ENCODE measurements at places on chromosomes 11 and 22. TPM values are rescaled to one million over a fixed set of nuclear protein-coding genes. Genes with fewer than 3 reads are reported as not detected.

ANO5 gene
- not detected for total RNA-seq

ATM gene
- total RNA-seq = 16.0 TPM

BRSK2 gene
- 9.3 TPM for total RNA-seq

BARX2 gene
- total RNA-seq = not detected

OSBP2 gene
- 0.53 TPM for total RNA-seq

CDC42EP1 gene
- total RNA-seq = 100 TPM

FAM227A gene
- 0.43 TPM for total RNA-seq

TMPRSS4 gene
- total RNA-seq = not detected

GRCh38 chr11:35360055-35360530 lies 59.3 kb downstream of the SLC1A2 start:
- DNase-seq = no peak

DNA sequence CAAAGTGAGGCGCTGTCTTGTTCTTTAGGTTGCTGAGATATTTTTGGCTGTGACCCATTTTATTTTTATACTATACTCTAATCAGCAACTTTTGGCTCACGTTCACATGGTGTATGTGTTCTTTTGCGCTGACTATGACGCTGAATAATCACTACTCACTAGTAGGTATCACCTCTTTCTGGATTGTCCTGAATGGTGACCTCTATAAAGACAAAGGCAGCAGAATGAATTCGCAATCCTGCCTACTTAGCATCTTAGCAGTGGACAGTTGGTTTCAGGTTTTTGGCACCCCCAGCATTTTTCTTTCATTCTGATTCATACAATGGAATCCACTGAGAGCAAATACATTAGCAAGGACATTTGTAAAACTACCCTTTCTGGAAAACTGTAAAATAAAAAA lies 351.3 kb downstream of the JRKL start:
- no peak for DNase-seq

GRCh38 chr11:82988936-82989627 lies 82.6 kb downstream of the RAB30 start:
- DNase-seq = no peak

- DNase-seq = no peak
These were observed 44.8 kb downstream of the MMP20 start for GRCh38 chr11:102580185-102580951.

- DNase-seq = no peak
These were observed 36.3 kb upstream of the JAM3 start for GRCh38 chr11:134032501-134033091.

- no peak for DNase-seq
These were observed 34.5 kb upstream of the CAT start for GRCh38 chr11:34404280-34404679.

DNA sequence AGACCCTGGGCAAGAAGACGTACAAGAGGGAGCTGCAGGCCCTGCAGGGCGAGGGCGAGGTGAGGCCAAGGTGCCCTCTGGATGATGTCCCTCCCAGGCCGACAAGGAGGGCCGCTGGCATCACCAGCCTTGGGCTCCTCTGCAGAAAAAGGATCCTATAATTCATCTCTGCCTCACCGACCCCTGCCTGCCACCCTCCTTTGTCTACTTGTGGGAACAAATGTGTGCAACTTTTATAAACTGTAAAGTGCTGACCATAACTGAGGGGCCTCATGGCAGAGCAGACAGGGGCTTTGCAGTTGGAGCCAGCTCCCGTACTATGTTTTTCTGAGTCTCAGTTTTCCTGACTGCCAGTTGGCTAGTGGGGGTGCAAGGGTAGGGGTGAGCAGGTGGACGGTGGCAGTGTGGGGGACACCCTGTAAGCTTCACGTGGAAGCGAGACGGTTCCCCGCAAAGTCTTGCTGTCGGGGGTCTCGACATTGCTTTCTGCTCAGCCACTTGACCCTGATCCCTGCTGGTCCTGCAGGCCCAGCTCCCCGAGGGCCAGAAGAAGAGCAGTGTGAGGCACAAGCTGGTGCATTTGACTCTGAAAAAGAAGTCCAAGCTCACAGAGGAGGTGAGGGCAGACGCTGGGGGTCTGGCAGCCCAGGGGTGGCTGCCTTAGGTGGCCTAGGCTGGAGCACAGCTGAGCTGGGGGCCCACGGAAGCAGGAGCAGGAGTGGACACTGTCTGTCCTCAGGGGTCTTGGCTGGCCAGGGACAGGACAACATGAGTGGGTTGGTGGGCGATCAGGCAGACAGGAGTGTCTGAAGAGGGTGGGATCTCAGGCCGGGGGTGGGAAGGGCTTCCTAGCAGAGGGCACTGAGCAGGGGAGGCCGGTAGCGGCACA lies 54.7 kb downstream of the MYO7A start:
- no peak for DNase-seq

DNA sequence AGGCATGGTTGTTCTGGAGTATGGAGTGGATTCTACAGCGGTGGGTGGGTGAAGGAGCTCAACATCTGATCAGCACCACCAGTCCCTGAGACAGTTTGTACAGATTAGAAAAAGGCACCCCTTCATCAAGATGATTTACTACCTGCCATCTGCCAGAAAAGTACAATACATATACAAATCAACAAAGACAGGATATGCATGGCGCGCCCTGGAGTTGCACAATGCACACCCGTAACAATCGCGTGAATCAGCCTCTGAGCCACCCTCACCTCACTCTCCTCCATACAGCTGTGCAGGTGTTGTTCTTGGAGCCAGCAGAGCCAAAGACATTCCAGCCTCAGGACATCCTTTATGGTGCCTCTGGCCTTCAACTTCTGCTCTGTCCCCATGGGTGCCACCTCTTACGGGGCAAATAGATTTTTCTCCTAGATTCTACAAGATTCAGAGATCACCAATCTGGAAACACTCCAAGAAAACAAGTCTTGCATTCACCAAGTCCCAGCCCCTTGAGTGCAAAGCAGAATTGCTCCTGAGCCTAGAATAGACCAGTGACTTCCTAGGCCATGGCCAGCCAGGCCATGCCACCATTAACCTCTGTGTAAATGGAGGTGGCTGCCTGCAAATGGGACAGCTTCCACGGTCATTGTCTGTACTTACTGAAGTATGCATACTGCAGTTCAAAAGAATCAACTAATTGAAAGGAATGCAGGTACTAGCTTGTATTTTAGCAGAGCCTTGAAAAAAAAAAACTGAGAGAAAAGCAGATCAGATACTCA lies 490.9 kb downstream of the SOX6 start:
- DNase-seq = no peak

GRCh38 chr11:60874421-60875365 lies 7.4 kb downstream of the ZP1 start:
- DNase-seq = no peak

DNA sequence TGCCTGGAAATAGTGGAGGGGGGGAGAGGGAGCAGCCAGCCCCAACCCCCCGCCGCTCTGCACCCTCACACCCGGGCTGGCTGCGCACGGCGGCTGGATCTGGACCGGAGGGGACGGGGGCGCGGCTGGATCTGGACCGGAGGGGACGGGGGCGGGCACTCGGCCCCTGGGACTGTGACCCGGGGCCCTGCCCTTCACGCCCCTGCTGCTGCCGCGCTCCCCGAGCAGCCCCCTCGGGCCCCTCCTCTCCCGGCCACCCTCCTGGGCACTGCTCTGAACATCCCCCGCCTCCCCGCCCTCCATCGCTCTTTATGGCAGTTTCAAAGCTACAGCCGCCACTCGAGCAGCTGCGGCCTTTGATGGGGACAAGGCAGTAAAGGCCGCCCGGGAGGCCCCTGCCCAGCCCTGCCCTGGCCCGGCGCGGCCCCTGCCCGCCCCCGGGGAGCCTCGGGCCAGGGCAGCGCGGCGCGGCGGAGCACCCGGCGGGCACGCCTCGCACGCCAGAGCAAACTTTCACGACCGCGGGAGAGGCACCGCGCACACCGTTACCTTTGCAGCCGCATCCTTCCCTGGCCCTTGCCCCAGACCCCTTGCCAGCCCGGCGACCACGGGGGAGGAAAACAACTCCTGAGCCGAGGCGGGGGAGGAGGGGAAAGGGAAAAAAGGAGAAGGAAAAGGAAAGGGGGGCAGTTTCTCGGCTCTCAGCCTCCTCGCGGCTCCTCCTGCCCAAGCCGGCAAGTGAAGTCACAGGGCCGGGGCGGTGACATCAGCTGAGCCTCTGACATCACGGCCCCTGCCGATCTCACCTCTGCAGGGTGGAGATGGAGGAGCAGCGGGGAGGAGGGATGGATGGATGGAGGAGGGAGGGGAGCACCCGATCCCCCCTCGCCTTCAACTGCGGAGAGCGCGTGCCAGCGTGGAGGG lies 13.1 kb upstream of the TCF20 start:
- no peak for DNase-seq

GRCh38 chr11:125347261-125347585 lies 148.8 kb downstream of the FEZ1 start:
- DNase-seq = no peak

- DNase-seq = no peak
These were observed 61.0 kb downstream of the BMAL1 start for GRCh38 chr11:13338427-13339069.

GRCh38 chr11:92931746-92932422 lies 37.6 kb upstream of the MTNR1B start:
- no peak for DNase-seq

DNA sequence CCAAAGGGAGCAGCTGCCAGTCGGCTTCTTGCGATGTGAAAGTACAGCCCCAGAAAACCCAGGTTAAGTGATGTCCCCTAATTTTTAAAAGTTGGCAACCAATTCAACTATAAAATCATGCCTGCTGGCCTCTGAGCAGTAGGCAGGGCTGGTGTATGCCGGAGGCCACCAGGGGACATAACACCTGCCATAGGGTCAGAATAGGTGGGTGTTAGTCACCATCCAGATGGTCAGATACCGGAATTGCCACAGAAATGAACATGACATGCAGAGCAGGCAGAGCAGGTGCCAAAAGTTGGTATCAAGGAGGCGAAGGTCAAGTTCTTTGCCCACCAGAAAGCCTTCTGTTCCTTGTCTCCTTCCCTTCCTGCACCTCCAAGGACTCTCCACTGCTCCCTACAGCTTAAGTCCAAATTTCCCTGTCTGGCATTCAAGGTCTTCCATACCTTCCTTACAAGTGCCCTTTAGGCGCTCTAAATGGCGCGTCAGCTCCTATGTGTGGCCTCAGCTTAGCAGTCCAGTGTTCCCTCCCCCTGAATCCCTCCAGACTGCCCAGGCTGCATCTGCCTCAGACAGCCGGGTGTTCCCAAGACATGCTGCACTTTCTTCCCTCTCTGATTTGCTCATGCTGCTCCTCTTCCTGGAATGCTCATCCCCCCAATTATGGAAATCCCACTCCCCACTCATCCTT lies 45.1 kb downstream of the PTPRJ start:
- DNase-seq = no peak

DNA sequence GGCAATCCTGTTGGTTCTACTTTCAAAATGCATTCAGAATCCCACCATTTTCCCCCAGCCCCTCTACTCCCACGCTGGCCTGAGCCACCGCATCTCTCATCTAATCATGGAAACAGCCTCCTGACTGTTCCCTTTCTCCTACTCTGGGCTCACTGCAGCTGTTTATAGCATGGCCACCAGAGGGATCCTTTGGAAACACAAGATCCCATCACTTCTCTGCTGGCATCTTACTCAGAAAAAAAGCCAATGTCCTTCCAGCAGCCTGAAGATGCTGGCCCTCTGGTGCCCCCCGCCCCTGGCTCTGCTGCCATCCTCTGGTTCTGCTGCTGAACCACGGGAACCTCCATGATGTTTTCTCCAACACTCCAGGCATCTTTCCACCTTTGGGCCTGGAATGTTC lies 11.1 kb downstream of the MS4A8 start:
- no peak for DNase-seq

- no peak for DNase-seq
These were observed 14.6 kb downstream of the TSSC4 start for GRCh38 chr11:2415171-2415570.

DNA sequence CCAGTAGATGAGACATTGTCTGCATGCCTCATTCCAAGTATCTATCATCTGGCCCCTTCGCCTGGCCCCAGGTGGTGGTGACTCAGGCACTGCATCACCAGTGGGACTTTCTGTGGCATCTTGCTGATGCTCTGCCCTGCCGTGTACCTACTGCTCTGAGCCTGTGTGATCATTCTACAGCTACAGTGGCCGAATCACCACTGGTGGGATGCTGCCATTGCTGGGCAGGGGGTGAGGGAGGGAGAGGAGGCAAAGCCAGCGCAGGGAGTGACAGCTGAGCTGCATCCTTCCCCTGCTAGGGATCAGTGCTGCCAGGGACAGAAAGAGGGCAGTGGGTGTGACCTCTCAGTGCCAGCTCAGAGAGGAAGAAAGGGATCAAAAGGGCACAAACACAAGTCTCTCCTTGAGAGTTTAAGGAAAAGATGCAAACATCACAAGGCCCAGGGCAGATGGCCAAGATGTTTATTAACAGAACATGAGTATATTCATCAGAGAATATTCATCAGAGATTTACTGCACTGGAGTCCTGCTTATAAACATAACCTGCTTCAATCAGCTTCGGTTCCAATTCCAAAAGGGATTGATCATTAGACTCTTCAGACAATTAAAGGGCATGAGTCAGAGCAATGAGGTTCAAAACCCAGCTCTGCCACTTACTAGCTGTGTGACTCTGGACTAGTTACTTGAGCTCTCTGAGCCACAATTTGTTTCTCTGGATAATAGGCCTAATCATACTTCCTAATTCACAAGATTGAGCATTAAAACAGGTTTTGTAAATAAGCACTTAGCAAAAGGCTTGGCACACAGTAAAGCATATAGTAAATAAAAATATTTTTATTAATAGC lies 109.8 kb downstream of the NAT10 start:
- no peak for DNase-seq

GRCh38 chr11:128667873-128668272 lies 26.0 kb upstream of the FLI1 start:
- DNase-seq = no peak

DNA sequence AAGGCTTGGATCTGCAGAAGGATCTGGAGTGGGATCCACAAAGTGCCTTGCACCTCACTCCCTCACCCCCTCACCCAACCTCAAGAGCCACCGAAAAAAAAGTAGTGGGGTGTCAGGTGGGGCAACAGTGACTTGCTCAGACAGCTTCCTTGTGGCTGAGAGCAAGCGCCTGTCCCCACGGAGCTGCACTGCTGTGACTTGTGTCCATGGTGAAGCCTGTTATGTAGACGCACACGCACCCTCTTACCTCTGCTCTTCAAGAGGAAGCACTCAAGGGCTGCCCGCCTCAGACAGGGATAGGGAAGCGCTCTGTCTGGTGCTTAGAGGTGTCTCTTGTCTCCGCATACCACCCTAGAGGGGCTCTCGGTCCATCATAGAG lies 1.2 kb downstream of the DRD2 start:
- no peak for DNase-seq

DNA sequence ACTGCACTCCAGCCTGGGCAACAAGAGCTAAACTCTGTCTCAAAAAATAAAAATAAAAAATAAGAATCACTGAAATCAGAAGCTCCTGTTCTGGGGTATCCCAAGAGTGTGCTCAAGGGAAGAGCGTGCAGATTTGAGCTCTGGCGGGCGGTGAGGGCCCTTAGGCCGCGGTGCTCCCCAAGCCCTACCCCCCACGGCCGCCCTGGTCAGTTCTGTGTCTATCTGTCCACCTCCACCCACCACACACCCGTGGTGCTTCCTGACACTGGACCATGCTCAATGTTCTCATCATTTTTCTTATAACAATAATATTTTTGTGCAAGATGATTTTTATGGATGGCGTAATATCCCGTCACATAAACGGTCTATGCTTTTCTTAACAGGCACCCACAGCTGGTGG lies 71.1 kb downstream of the RTL6 start:
- peak; percentile 16 for DNase-seq

All from ascending aorta (tissue), 2 donors.